ENCODE measurements at places on chromosomes 2 and 18.

GRCh38 chr2:168194784-168195522, 52.4 kb downstream of the STK39 start:
- DNase-seq, result peak; percentile 28

DNA sequence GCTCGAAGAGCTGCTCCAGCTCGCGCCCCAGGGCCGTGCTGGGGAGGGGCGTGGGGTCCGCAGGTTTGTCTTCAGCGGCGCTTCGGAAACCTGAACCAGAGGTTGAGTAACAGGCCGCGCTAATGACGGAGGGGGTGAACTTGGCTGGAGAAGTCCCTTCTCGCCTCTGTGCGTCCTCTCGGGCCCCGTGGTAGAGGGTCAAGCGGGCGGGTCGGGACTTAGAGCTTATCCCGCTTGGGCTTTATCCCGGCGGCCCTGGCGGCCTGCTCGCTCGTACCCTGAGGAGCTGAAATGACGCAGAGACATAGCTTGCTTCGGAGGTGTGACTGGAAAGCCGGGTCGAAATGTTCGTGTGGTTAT, 479 bp downstream of the RNMT start:
- no peak for DNase-seq

- no peak for DNase-seq
These were observed 116.0 kb downstream of the MTX2 start for GRCh38 chr2:176385219-176385759.

DNA sequence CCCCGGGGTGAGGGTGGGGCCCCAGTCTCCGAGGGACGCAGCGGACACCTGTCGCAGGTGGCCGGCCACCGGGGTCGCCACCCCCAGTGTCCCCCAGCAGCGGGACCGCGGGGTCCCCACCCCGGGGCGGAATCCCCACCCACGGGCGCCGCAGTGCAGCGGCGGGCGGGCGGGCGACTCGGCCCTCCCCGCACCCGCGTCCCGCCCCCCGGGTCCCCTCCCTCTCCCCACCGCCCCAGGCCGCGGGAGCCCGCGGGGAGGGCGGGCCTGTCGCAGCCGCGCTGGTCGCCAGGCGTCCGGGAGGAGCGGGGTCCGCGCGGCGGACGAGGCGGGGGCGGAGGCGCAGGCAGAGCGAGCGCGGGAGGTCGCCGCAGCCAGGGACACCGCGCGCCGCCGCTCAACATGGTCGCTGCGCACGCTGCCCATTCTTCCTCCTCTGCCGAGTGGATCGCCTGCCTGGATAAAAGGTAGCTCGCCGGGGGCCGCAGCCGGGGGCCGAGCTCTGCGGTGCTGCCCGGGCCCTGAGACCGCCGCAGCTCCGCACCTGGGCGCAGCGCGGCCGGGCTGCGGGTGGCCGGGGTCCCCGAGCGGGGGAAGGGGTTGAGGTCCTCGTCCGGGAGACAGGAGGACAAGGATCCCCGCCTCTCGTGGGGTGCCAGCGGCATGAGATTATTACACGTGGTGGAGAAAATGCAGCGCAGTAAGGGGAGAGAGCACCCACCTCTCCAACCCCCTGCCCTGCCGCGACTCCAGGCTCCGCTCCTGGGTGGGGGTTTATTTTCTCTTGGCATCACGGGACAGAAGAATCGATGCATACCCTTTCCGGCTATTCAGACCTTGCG, at the start of gene RAPGEF4:
RAPGEF4 (plus strand) TSS at position 264 of the 842 bp plus-strand sequence; CDS start at position 403, 139 bp downstream.
- no peak for DNase-seq

Data from GM12878 (cell line).